ENCODE measurements at places on chromosomes 16 and 17.

GRCh38 chr16:74695450-74696422 is 4.9 kb downstream of the MLKL start:
- DNase-seq: peak; percentile 67

DNA sequence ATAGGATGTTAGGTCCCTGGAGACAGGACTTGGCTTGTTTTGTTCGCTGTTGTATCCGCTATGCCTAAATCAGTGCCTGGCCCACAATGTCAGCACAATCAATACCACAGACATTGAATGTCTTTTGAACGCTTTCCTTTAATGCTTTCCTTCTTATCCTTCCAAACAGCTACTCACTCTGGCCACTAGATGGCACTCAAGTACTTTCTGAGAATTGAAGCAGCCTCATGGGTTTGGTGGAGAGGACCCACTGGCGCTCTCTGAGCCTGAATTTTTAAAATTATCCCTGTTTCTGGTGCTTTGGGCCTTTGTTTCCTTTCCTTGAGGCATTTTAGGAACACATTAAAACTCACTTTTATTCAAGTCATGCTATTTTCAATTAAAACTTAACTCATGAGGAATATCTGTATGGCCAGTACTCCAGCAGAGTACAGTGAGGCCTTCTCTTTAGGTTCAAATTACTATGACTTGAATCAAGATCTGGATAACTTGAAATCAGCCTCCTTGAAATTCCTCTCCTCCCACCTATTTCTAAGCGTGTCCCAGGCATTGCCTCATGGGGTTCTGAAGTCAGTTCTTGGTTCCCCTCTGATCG is 3.2 kb upstream of the NLRP1 start:
- peak; percentile 30 for DNase-seq

DNA sequence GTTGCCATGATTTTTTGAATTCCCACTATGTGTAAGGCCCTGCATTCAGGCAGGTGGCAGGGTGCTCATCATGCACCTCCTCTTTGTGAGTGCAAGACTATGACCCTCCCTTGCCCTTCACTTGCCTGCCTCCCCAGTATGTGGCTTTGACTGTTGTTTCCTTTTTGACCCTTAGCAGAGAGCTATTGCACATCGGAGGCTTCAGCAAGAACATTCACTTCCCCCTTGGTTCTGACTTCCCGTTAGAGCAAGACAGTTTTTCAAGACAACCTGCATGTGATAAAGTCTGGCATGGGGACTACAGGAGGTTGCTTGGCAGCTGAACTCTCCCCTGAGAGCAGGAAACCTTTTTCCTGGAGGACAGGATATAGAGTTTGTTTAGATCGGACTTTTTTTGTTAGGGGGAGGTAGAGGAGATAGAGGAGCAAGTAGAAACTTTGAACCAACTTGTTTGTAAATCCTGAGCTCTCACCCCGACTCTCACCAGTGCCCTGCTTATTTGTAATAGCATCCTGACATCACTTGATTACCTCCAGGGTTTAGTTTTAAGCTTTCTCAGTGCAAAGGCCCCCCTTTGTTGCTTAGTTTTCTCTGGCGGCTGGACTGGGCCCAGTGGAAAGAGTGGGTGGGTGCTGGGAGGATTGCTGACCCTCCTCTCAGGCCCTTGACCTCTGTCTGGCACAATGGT is 34.3 kb downstream of the LIMD2 start:
- no peak for DNase-seq

GRCh38 chr16:11079652-11080187 is 135.4 kb downstream of the CLEC16A start:
- DNase-seq: peak; percentile 72

DNA sequence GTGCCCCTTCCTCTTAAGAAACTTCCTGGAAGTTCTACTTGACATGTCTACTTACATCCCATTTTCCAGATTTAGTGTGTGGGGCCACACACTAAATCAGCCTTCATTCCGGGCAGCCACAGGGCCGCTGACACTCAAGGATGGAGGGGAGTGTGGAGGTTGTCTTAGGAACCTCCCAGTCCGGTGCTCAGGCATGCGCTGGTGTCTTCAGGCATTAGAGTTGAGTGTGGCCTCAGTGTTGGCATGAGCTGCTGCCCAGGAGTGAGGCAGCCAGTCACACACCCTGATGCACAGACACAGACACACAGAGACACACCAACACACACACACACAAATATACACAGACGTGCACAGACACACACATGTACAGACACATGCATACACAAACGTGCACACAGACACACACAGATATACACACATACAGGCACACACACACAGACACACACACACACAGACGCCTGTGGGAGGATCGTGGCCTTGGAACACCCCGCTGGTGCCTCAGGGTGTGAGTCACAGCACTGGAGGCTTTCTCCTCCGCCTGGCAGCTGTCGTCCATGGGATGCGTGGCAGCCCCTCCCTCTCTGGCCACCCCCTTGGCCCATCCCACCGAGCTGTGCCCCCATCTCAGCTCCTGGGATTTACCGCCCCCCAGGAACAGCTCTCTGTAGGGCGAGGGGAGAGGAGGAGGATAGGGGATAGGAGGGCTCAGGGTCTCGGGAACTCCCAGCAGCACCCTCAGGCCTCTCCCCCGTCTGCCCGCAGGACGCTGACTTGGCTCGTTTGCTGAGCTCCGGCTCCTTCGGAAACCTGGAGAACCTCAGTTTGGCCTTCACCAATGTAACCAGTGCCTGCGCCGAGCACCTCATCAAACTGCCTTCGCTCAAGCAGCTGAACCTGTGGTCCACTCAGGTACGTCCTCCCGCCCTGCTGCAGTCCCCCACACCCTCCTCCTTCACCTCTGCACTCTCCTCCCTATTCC is 75.6 kb upstream of the PLCG2 start:
- DNase-seq: peak; percentile 63

DNA sequence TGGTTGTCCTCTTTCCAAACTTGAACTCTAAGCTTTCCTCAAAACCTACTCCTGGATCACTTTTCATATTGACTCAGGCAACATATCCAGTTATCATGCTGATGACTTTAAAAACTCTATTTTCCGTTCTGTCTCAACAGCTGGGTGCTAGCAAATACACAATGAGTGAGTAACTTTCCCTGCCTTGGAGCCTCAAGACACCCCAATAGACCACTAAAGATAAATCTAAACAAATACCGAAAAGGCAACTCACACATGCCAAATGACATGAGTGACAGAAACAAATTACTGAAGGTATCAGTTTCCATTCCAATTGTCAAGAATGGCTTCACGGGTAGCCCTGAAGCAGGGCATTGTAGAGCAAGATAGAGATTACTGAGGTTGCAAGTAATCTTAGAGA is 15.7 kb upstream of the TMEM101 start:
- DNase-seq: no peak

- DNase-seq: no peak
Observed at GRCh38 chr16:73231944-73232554, 184.1 kb upstream of the ZFHX3 start.

DNA sequence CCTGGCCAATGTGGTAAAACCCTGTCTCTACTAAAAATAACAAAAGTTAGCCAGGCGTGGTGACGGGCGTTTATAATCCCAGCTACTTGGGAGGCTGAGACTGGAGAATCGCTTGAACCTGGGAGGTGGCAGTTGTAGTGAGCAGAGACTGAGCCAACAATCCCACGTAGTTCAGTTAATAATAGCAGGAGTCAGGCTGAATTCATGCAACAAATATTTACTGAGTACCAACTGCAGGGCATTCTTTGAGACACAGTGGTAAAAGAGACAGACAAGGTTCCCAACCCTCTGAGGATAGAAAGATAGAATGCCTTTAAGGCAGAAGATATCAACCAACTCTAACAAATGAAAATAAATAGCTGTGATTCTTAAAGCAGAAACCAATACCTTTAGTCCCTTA is 39.1 kb downstream of the SPOP start:
- DNase-seq: no peak

DNA sequence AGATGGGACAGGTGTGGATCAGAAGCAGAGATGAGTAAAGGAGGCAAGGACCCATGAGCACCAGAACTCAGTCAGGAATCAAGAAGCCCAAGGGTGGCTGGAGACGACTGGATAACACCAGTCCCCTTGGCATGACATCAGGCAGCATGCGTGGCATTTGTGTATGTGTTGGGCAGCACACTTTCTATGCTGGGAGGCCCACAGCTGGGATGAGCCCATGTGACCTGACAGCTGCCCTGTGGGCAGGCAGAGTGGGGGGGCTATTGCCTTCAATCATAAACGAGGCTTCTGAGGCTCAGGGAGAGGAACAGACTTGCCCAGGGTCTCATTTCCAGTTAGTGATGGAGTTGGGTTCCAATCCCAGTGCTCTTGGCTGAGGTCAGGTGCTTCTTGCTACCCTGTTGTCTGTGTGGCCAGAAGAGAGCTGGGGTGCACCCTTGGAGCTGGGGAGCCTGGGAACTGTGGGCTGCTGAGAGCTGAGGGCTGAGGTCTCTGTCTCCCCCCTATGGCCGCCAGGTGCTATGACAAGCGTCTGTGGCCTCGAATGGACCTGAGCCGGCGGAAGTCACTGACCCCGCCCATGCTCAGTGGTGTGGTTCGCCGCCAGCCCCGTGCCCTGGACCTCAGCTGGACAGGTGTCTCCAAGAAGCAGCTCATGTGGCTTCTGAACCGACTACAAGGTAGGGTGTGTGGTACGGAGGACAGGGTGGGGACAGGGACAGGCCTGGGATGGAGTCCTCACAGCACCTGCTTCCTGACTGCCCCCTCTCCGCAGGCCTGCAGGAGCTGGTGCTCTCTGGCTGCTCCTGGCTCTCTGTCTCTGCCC is 7.1 kb upstream of the ORAI3 start:
- no peak for DNase-seq

DNA sequence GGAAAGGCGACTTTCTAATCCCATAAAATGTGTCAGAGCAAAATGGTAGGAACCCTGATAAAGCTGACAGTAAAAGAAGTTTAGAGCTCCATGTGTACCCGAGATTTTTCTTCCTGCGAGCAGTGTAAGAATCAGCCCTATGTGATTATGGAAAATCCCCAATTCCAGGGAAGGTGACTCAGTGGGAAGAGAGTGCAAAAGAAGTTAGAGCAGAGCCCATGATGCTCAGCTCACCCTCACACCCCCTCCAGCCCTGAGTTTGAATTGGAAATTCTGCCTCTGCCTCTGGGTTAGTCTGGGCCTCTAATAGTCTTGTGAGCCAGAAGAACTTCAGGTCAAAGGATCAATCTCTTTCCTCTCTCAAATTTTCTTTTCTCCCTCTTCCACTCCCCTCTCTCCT is 12.5 kb downstream of the C17orf78 start:
- no peak for DNase-seq

DNA sequence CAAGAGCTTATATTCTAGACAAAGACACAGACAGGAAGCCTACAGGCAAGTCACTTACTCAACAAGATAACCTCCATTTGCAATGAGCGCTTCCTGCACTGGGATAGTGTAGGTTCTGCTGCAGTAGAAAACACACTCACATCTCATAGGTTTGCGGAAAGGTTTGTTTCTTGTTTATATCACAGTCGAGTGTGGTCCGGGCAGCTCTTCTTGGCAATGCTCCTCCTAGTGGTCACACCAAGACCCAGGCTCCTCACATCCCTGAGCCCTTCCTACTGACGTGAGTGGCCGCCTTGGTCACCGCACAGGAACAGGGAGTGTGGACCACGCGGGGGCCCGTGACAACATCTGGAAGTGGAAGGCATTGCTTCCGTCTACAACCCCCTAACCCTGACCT is 48.0 kb upstream of the RBFOX3 start:
- no peak for DNase-seq

DNA sequence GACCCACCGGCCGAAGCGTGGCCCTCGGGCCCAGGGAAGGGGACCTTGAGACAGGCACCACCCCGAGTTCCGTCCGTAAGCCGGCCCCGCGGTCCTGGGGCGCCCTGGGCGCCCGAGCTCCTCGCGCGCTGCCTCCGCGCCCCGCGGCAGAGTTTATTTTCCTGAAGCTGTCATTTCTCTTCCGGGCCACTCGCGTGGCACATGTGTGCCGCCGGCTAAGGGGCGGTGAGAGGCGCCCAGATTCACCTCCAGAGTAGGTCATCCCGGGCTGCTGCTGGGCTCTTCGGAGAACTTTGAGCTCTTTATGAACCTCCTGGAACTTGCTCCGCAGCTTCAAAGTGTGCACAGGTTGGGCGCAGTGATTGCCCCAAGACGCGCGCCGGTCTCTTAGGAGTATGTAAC is 489 bp downstream of the ZC3H18 start:
- DNase-seq: no peak

GRCh38 chr17:63126607-63127006 is 160.6 kb downstream of the TANC2 start:
- DNase-seq: no peak

GRCh38 chr16:19446886-19447285 is 29.2 kb downstream of the TMC5 start:
- DNase-seq: no peak

DNA sequence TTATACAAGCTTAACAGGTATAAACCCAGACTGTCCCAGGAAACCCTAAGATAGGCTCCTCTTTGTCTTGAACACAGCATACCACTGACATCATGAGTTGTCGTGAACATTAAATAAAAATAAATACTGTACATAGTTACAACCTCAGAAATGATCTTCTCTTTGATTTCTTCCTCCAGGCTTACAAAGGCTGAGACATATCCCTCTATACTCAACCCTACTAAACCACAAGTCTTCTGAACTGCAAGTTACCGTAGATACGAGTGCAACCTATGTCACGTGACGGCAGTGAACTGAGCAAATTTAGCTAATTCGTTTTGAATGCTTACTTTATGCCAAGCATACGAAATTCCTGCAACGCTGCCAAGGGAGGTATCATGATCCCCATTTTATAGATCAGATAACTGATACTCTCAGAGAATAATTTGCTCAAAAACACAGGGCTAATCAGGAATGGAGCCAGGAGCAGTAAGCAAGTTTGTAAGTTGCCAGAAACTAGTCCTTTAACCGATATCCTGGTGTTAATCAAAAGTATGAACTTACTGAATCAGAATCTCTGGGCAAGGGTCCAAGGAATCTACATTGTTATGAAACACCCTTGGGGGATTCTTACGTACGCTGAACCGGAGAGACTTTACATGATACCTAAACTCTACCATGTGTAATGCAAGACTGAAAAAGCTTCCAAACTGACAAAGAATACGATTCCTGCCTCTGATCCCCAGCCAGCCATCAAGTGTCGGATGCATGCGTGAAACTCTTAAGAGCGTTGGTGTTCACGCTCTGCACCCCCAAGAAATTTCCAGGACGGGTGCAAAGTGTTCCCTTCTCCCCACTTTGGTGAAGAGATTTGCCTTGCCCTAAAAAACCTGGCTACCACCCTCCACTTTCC is 106.2 kb downstream of the XYLT1 start:
- no peak for DNase-seq

- DNase-seq: no peak
Observed at GRCh38 chr16:15897834-15898254, 9.4 kb upstream of the CEP20 start.

GRCh38 chr17:35406568-35406967 is 25.7 kb downstream of the SLFN12 start:
- no peak for DNase-seq

GRCh38 chr17:69111794-69112193 is 29.9 kb downstream of the ABCA6 start:
- no peak for DNase-seq

- DNase-seq: no peak
Observed at GRCh38 chr17:73686961-73687360, 42.7 kb upstream of the SDK2 start.

- DNase-seq: no peak
Observed at GRCh38 chr17:48584223-48584741, 5.8 kb downstream of the HOXB3 start.

All from brain pericyte (primary cell).